ENCODE measurements at places on chromosomes 1 and 21.

DNA sequence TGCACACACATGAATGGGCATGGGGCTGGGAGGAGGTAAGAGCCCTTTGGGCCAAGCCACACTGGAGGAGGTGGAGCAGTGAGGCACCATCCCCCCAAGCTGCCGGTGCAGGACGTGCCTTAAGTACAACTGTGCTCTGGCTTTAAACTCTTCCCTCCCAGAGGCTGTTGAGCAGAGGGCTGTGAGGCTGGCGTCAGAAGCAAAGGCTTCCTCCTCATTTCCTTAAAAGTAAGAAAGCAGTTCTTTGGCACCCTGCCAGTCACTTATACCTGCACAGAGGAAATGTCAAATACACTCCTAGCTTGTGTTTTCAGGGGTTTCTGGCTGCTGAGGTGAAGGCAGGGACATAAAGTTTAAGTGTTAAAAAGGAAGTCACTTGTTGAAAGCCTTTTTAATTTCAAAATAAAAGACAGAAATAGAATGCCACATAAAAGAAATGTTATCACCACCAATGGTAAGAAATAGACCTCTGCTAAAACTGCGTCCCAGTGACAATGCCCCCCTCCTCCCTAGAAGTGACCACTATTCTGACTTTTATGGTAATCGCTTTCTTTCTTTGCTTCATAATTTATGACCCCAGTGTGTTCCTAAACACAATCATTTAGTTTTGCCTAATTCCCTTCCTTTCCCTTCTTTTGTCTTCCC is 33.0 kb downstream of the LAMC2 start:
- no peak for DNase-seq

DNA sequence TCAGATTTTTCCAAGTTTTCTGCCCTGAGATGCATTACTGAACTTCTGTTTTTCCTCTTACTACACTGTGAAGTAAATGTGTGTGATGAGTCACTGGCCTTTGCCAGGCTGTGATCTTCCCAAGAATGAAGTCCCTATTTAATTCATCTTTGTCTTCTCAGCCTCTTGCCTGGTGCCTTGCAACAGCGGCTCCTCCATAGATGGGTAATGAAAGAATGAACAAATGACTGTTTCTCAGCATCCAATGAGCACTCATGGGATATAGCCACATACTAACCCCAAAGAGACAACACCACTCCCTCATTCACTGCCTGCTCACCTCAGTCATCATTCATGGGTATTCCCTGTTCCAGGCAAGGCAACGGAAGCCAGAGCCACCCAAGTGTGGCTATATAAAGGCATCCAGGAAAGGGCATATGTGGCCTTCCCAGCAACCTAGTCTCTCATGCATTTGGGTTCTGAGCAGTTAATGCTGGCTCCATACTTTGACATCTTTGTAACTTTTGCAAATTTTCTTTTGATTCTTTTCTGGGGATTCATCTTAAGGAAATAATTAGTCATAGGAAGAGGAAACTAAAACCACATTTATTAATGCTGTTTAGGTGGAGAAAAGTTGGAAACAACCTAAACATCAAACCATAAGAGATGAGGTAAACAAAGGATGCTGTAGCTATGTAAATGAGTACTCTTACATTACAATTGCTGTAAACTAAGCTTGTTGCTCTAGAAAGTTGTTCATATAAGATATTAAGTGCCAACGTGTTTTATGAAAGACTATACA is 71.9 kb downstream of the HIVEP3 start:
- no peak for DNase-seq

DNA sequence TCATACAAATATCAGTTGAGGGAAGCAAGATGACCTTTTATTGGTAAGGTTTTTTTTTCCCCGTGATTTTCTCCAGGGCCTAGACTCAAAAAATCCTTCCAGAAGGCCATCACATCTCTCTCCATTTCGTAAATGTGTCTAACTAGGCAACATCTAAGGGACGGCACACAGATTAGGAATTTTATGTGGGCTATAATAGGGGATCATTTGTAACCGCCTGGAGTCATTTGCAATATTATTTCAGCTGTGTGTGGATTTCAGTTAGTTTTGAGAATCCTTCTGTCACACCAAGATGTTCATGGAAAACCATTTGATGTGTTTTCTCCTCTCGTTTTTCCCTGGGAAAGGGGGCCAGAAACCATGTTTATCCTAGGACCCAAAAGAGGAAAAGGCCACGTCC is 63.1 kb downstream of the ATP5PO start:
- DNase-seq: no peak

DNA sequence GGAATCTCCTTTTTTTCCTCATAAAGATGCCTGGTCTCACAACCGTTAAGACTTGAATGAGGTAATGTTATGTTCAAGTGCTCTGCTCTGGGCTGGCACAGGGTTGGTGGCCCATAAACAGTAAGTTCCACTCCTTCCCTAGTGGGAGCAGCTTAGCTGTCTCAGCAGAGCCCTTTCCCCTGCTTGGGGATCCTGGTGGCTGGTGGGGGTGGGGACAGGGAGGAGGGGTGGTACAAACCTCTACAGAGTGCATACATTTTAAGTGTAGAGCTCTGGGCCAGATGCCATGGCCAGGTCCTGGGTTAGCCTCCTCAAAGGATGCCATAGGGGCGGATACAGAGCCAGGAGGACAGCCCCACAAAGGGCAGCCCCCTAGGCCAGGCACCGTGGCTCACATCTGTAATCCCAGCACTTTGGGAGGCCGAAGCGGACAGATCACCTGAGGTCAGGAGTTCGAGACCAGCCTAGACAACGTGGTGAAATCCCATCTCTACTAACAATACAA is 20.7 kb upstream of the PADI1 start:
- DNase-seq: no peak

DNA sequence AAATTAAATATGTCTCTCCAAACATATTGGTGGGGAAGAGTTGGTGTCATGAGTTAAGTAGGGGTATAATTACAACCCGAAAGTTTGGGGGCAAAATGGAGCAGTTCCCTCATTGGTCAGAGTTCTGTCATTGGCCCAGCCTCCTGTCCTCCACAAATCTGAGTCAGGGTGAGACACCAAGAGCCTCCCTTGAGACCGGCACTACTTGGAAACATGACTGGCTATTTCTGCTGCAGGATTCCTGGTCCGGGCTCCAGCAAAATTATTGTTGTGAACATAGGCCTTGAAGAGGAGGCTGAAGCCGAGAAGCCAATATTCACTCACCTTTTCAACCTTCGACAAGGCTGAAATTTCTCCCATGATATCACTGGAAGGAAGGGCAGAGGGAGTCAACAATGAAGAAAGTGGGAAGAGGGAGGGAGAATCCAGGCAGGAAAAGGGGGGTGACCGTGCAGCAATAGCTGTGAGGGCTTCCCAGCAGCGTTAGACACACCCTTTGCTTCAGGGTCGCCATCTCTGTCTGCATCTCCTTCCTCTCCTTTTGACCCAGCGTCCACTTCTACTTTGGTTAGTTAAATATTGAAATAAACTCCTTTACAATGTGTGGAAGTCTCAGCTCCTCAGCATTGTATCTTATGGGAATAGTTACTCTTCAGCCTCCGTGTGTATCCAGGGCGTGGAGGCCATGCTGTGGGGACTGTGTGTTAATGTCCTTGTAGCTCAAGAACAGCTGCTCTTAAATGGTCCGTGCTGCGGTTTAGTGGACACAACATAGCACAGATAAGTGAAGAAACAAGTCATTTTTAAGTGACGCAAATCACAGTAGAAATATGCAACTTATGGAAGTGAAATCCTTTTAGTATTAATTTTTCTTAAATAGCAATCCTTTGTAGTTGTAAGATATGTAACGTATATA is 307.4 kb downstream of the DISC1 start:
- no peak for DNase-seq

DNA sequence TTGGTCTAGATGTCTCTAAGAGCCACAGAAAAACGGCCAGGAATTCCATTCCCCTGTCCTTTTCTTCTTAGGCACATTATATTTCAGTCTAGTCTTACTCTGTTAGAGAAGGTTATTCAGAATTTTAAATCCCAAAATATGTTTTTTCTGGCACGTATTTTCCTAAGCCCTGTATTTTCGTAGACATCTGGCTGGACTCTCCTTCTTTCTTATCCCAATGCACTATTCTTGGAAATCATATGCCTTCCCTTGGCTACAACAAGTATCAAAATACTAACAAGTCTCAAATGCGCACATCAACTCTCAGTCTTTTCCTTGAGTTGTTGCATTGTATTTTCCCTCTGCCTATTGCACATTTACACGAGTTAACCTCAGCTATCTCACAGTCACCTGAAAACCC is 96.2 kb downstream of the DPYD start:
- DNase-seq: no peak

DNA sequence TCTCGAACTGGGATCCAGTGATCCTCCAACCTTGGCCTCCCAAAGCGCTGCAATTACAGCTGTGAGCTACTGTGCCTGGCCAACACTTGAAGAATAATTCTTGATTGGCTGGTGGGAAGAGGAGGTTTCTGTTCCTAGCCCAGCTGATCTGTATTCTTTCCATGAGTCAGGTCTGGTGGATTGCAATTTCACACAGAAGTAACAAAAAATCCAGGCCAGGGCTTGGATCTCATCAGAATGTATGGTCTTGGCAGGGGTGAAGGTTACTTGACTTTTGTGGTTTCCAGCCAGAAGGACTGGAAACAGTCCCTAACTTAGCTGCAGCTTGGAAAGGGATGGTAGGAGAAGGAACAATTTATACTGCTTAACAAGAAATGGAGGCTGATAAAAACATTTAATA is 5.1 kb upstream of the HP1BP3 start:
- no peak for DNase-seq

GRCh38 chr1:39412892-39413291 is 78.5 kb upstream of the BMP8A start:
- no peak for DNase-seq

DNA sequence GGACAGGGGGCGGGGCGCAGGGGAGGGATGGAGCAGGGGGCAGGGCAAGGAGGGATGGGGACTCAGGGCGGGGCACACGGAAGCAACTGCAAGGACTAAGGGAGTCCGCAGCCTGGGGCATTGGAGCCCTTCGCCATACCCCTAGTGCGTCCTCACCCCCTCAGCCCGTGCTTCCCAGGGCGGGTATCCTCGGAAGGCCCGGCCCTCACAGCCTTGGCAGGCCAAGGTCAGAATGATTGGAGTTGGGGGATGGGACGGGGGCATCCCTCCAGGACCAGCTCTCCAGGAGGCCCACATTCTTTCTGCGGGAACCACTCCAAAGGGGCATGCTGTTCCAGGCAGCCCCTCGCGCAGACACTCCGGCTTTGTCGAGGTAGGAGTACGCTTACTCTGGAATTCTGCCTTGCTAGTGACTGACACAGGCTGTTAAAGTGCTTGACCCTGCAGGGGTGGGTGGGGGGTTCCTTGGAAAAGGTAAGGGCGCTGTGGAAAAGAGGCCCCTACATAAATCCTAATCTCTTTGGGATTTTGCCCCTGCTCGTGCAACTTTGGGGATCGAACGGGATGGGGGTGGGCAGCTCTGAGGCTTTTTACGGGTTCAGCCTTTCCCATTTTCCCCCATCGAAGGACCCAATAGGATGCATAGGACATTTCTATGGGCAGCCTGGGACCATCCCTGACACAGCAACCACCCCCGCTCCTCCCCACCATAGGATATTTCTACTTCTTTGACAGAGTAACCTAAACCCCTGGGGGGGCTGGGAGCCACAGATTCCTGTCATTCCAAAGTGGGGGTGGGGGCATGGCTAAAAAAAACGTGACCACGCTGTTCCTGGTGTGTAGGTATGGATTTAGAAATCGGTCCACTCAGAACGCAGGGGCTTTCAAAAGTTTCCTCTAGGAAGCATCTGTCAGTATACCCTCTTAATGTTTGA is 738 bp upstream of the TRIM11 start:
- no peak for DNase-seq

DNA sequence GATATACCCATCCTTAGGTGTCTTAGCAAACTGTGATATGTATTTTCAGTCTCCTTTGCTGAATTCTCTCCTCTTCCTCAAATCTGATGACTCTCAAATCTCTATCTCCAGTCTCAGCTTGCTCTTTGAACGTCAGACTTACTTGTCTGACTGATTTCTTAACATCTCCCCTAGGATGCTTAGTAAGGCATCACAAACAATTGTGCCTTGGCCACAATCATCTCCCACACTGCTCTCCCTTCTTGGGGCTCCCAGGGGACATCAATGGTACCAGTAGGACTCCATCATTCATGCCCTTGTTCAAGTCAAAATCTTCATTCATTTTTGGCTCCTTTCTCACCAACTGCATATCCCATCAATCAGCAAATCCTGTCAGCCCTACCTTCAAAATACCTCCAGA is 42.0 kb downstream of the GNG12 start:
- no peak for DNase-seq

Data from stimulated activated CD4-positive, alpha-beta T cell treated with anti-CD3 and anti-CD28 coated beads, Interleukin-1b, Interleukin-23, amount 100 ng/mL, for 4 hours (primary cell).